Activated effector memory CD4-positive, alpha-beta T cell treated with anti-CD3 and anti-CD28 coated beads, Interleukin-2, amount 50 U/mL, for 16 hours (primary cell): ENCODE measurements at places on chromosomes 5 and 9.

DNA sequence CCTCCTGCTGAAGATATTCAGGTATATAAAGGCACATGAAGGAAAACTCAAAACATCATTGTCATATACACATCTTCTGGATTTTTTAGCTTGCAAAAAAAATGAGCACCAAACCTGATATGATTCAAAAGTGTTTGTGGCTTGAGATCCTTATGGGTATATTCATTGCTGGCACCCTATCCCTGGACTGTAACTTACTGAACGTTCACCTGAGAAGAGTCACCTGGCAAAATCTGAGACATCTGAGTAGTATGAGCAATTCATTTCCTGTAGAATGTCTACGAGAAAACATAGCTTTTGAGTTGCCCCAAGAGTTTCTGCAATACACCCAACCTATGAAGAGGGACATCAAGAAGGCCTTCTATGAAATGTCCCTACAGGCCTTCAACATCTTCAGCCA lies at the start of gene IFNK:
TSS of gene IFNK (plus strand) at position 55 of the 400 bp plus-strand sequence. CDS start at position 102, 47 bp downstream.
- DNase-seq: no peak

GRCh38 chr5:134561871-134562296 lies 36.4 kb downstream of the JADE2 start:
- no peak for DNase-seq

GRCh38 chr9:88494983-88495721 lies 39.8 kb upstream of the NXNL2 start:
- no peak for DNase-seq

- no peak for DNase-seq
Measured at GRCh38 chr5:39992617-39993202, 567.9 kb upstream of the DAB2 start.

- peak; percentile 86 for DNase-seq
Measured at GRCh38 chr9:128552744-128553440, 505 bp downstream of the SPTAN1 start.

DNA sequence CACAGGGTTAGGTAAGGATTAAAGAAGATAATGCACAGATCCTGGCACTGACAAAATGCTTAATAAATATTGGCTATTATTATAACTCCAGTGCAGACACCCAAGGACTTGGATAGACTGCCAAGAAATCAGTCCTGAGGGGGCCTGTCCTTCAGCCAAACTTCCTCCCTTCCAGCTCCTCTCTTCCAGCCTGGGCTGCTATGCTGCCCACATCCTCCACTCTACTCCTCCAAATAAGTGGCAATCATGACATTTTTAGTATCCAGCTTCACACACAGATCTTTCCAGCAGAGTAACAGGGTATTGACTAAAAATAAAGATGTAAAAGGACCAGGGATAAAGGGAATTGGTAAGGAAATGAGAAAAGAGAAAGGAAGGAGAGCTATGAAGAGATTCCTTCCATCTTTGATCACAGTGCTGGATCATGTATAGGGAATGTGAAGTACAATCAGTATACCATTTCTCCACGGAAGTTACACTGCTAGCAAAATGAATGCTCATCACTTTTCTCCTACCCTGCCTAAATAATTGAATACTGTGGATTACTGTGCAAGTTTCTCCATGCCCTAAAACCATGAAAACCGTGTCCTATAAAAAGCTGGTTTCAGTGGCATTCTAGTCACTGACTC lies 136.0 kb upstream of the OSMR start:
- DNase-seq: no peak

DNA sequence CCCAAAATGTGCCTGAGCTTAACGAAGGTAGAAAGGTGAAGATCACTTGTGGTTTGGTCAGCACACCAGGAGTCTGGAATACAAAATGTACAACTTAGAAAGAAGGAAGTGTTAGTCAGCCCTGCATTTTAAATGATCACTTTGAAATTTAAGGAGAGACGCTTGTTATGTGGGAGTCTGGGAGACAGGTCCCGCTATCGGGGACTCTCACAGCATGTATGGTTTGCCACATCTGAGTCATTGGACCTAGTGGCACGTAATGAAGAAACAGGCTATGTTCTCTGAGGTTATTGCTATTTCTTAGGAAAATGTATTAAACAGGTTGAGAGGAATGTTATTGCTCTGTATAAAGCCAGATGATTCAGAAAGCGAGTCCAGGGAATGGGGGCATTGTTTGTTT lies 2362.5 kb upstream of the WWC1 start:
- DNase-seq: no peak
